ENCODE measurements at places on chromosomes 2 and 18. TPM values are rescaled to one million over a fixed set of nuclear protein-coding genes. Genes with fewer than 3 reads are reported as not detected.

DNA sequence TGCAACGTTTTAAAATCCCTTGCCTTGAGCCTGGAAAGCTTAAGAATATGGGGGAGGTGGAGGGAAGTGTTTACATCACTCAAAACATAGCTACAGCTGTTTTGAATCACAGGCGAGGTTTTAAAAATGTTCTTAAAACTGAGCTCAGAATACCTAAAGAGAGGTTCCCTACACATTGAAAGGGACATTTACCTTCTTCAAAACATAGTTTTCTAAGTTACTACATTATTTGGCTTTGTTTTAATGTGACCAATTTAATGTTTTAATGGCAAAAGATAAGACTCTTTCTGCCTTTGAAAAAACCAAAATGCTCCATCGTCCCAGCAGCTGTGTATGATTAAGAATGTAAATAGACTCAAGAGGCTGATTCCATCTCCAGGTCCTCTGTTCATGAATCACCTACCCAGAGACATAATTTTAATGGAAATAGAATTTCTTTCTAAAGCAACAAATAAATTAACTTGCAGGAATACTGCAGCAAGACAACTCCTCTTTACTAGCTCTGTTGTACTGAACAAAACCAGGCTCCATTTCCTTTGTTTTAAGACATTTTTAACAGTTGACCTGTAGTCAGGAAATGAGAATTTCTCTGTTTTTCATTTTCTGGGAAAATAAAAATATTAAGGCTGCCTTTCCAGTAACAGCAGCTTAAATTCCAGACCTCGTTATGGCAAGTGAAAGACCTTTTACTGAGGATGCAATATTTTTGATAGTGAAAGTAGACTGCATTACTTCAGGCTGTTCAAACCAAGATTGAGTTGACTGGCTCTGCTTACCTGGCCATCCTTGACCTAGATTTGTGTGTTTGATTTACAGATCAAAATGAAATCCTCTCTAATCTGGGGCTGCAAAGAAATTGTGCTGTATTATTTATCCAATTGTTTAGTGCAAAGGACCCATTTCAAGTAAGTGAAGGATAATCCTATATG, 33.7 kb upstream of the WDR75 start:
- H3K36me3 ChIP-seq = no peaks in the 10 kb centered on the region
- peaks cover 11% of the 10 kb centered on the region for H3K4me1 ChIP-seq
- no peak overlapping the region for H3K27ac ChIP-seq
- H3K27me3 ChIP-seq = no peaks in the 10 kb centered on the region
- DNase-seq = no peak

DNA sequence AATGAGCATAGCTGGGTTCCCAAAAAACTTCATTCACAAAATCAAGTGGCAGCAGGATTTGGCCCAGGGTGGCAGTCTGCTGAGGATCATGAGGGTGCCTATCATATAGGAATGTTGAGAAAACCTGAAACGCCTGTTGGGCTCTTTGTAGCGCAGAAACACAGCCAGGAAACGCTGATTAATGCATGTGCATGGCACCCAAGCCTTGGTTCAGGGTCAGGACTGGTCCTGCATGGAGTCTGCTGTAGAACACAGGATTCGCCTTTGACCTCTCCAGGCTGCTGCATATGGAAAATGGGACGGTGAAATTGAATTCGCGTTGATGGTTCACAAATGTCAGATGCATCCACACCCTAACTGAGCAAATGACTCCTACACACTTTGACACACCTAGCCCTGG, 227.9 kb upstream of the COPS8 start:
- no peak overlapping the region for H3K27ac ChIP-seq
- H3K4me1 ChIP-seq = no peaks in the 10 kb centered on the region
- no peaks in the 10 kb centered on the region for H3K36me3 ChIP-seq
- no peaks in the 10 kb centered on the region for H3K27me3 ChIP-seq

LONRF2 gene
- total RNA-seq = 0.32 TPM

IL1B gene
- 0.44 TPM for total RNA-seq

CDH19 gene
- total RNA-seq = not detected

- H3K4me3 ChIP-seq = no peak overlapping the region
Observed at GRCh38 chr2:9941196-9941995, 10.1 kb upstream of the GRHL1 start.

LCT gene
- 0.41 TPM for total RNA-seq

DNA sequence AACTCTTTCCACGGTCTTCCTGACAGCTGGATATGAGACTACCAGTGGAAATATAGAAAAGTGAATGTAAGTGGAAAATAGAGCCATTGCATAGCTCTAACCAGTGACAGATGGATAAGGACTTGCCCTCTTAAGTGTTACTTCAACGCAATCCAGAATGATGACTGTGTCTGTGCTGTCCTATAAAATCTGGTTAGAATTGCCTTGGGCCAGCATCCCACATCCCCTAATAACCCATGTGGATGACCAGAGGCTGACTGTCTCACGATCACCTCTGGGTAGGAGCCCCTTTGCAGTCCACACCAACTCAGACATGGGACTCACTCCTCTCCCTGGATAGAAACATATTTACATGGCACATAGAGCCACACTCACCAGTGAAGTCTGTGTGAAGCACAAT, 186.6 kb downstream of the C1D start:
- H3K36me3 ChIP-seq = no peaks in the 10 kb centered on the region
- H3K4me1 ChIP-seq = no peaks in the 10 kb centered on the region
- H3K4me3 ChIP-seq = no peak overlapping the region

GRCh38 chr2:26363323-26363722, 16.7 kb upstream of the ADGRF3 start:
- H3K27me3 ChIP-seq = no peaks in the 10 kb centered on the region
- no peak for DNase-seq
- H3K4me3 ChIP-seq = no peak overlapping the region
- peaks cover 28% of the 10 kb centered on the region for H3K4me1 ChIP-seq

Measured in activated T-helper 1 cell treated with anti-CD3 and anti-CD28 coated beads, Interleukin-12 subunit alpha, Interleukin-12 subunit beta, Interleukin-2, Interleukin-4 antibody, amounts not matched to agents 30 ng/mL and 10 ng/mL and 1 ng/mL, durations not matched to agents 14 hours and 24 hours and 36 hours (primary cell).